GM12864 (cell line): ENCODE measurements at places on chromosomes 12 and 14.

- no peak for DNase-seq
These were observed 36.5 kb downstream of the ACADS start for GRCh38 chr12:120762086-120762485.

DNA sequence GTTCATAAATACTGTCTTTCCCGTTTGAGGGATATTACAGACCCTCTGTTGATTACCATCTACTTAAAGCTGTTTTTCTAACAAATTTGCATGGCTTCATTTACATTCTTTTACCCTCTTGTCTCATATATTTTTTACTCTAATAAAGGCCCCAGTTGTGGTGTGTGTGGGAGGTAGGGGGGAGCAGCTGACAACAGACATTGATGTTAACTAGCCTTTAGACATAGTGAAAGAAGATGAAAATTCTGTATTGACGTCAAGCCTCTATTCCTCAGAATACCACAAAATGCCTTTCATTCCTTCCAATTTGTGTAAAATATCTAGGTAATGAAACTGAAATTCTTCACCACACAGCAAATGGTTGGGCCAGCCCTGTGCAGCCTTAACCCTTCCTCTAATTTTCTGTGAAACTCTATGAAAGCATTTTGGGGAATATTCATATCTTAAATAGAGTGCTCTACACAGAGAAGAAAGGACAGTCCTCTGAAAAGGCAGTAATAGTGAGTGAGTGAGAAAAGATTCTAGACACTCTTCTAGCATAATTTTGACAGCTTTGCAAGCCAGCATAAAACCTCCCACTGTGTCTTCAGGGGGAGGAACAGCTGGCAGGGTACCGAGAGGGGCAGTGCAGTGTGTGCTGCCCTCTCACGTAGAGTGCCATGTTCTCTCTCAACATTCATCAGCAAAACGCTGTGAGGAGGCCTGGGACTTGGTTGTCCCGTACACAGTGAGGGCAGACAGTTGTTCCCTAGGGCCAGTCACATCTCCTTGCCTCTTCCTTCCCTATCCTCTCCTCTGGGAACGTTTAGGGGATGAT, 20.1 kb upstream of the CERS5 start:
- no peak for DNase-seq

GRCh38 chr12:123532808-123533649, 490 bp downstream of the RILPL1 start:
- no peak for DNase-seq

GRCh38 chr12:130212384-130212989, 50.2 kb downstream of the FZD10 start:
- no peak for DNase-seq

GRCh38 chr12:14993117-14993516, 20.3 kb downstream of the PDE6H start:
- DNase-seq = no peak

DNA sequence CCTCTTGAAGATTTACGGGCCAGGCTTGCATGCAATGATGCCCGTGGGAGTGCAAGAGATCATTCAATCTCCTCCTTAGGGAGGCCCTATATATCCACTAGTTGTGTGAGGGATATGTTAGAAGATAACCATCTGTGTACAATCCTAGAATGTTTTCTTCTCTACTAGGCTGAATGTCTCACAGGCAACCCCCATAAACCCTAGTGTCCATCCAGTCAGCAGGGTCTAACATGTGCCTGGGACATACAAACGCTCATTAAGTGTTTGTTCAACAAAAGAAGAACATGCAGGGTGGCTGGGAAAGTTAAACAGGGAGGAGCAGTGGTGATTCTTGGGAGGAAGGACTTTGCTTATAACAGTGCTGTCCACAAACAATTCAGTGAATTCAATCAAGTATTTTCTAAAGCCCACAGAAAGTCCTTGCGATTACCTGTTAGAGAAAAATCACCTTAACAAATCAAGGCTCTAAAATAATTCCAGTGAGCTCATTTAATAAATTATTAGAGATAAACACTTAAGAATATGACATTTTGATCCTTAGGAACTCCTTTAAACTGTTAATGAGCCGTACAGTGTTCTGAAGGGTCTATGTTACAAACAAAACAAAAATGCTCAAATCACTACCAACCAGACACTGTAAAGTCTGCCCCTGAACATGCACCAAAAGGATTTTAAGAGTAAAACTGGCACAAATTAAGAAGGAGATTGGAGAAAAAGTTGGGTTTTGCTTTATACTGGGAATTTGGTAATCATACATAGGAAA, 96.6 kb upstream of the FERMT2 start:
- DNase-seq = no peak

GRCh38 chr12:50149311-50149710, 17.9 kb downstream of the CERS5 start:
- no peak for DNase-seq

DNA sequence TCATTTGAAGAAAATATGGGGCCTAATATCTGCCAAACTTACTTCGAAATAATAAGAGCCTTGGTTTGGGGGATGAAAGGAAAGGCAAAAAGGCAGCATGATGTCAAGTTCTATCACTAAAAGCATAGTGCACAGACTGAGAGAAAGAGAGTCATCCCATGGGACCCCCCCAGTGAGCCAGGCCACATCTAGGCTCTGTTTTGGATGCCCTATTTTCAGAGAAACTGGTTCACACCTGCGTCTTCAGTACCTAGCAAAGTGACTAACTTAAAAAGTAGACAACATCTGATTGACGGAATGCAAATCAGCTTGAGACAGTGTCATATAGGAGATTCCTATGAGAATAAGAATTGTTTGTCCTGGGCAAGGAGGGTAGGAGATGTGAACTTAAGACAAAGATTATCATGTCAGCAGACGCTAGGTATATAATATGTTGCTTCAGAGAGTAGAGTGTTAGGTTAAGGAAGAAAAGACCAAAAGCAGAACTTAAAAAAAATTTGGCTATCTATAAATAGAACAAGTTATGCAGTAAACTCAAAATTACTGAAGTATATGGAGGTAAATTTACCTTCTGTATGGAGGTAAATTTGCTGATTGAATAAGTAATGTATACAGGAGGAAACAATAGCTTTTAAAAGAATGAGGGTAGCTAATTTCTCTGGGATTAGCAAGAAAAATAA, 148.2 kb downstream of the SLC41A2 start:
- no peak for DNase-seq

GRCh38 chr12:132357623-132358186, 28.3 kb upstream of the GALNT9 start:
- no peak for DNase-seq

GRCh38 chr12:40228727-40229126, 3.9 kb downstream of the LRRK2 start:
- no peak for DNase-seq

DNA sequence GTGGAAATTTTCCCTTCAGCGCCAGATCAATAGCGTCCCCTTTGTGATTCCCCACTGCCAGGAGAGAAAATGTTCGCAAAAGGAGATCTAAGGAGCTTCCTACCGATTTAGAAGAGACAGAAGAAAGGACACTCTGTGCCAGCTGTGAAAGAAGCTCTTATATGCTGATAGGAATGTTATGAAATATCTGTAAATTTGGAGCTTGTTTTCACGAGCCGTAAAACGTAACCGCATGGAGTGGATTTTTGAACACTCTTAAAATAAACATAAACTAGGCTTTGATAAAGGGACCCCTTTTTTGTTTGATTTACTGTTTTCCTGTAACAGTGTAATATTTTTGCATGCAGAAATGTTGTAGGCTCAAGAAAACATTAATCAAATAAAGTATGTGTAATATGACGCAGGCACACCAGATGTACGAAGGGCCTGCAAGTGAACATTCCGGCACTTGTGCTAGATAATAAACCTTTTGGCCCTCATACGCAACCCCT, 346.8 kb downstream of the ETNK1 start:
- DNase-seq = no peak

DNA sequence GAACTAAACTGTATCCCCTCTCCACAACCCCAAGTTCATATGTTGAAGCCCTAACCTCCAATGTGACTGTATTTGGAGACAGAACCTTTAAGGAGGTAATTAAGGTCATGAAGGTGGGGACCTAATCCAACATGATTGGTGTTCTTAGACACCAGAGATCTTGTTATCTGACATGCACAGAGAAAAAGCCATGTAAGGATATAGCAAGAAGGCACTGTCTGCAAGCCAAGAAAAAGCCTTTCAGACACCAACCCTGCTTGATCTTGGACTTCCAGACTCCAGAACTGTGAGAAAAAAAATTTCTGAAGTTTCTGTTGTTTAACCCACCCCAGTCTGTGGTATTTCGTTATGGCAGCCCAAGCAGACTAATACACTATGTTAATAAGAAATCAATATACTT, 62.2 kb upstream of the CFL2 start:
- DNase-seq = no peak

DNA sequence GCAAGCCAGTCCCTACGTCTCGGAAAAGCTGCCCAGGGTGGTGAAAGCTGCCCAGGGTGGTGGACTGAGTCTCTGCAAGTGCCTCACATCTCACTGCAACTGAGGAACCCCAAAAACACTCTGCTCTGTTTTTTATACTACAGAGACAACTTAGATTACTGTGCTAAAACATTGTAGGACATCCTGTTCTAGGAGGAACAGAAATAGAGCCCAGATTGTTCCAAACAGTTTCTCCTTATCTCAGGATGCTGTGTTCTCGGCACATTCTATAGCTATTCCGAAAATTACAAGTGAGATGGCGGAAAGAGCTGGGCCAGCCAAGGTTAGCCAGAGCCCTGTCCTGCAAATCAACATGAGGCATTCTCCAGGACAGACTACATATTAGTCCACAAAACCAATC, 138.7 kb downstream of the LRIG3 start:
- DNase-seq = no peak

DNA sequence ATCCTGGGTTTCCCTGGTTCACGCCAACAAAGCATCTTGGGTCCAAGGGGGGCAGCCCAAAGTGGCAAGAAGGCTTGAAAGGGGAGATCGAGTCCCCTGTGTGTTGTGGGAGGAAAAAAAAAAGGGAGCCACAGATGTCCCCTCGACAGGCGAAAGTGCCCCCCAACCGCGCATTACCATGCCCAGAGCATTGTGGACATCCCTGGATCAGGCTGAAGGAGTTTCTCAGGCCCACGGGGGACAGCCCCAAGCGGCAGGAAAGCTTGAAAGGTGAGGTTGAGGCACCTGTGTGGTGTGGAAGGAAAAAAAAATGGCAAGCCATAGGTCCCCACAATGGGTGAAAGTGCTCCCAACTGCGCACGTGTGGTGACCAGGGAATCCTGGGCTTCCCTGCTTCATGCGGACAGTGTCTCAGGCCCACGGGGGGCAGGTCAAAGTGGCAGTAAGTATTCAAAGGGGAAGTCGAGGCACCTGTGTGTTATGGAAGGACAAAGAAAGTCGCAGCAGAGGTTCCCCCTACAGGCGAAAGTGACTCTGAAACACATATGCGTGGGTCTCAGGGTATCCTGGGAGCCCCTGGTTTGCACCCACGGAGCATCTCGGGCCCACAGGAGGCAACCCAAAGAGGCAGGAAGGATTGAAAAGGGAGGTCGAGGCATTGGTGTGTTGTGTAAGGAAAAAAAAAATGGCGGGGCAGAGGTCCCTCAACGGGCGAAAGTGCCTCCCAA, 580.1 kb downstream of the ALG10 start:
- no peak for DNase-seq

GRCh38 chr12:62899568-62900390, 35.2 kb downstream of the PPM1H start:
- no peak for DNase-seq

DNA sequence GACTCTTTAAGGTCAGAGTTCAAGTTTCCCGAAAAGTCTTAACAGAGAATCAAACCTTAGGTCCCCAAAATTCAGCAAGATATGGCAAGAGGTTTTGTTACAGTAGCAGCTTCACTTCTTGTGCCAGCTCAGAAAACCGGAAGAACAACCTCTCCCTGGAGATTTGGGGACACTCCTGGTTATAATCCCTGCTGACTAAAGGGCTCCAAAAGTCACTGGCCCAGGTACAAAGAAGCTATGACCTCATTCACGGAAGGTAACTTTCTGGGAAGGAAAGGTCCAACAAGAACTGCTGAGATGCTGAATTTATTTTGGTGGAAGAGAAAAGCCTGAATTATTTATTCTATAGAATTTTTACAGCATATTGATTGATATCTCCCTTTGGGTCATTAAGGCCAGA, 55.6 kb upstream of the DIO2 start:
- DNase-seq = no peak

DNA sequence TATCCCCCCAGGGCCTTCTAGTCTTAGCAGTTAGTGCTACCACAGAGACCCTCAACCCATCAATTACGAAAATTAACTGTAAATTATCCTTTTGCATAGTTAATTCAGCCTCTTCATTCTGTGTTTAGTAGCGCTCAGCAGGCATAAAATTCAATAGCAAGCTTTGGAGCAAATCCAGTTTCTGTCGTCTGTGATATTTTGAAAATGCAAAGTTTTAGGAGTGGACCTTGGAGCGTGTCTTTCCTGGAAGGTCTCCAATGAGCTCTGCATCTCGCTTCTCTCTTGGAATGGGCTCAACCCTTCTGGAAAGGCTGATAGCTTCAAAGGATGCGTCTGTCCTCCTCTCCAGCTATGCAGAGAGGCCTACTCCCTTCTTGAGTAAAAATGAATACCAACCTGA, 222.9 kb downstream of the SLC15A4 start:
- no peak for DNase-seq

DNA sequence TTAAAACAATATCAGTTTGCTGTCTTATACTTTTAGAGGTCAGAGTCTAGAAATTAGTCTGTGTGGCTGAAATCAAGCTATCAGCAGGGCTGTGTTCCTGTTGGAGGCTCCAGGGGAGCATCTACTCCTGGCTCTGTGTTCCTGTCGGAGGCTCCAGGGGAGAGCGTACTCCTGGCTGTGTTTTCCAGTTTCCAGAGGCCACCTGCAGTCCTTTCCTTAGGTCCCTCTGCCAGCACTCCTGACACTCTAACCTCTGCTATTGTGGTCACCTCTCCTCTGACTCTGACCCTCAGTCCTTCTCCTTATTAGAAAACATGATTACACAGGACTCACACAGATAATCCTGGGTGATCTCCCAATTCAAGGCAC, 1140.7 kb upstream of the TMEM132C start:
- no peak for DNase-seq

- peak; percentile 89 for DNase-seq
These were observed 64.5 kb upstream of the STK38L start for GRCh38 chr12:27179400-27180214.

DNA sequence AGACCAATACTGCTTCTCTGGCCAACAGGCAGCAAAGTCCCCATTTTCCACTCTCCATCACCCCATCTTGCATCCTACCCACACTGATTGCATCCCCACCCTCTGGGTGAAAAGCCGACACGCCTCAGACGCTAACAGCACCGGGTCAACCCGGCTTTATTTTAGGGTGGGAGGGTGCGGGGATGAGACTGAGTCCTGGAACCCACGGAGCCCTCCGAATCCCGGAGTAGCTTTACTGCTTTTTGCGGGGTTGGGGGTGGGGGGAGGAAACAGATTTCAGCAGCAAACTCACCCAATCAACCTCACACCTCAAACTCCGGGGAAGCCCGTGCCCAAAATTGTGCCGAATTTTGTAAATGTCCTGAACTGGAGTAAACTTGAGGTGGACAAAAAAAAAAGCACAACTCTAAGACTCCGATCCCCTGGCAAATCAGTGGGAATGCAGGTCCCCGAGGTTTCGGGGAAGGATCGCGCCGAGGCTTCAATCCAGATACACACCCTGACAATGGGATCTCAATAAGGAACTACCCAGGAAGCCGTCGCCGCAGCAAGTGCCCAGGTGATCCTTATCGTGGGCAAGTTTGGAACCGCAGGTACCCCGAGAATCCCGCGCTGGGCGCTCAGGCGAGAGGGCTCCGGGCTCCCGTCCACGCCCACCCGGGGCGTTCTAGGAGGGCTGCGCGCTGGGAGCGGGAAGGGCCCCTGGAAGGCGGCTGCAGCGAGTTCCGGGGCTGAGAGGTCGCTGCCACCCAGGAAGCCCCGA, 1.1 kb downstream of the GCH1 start:
- no peak for DNase-seq
